ENCODE measurements at places on chromosomes 3 and 15.

- DNase-seq: no peak
These were observed 477.4 kb downstream of the RSL24D1 start for GRCh38 chr15:54719325-54719724.

DNA sequence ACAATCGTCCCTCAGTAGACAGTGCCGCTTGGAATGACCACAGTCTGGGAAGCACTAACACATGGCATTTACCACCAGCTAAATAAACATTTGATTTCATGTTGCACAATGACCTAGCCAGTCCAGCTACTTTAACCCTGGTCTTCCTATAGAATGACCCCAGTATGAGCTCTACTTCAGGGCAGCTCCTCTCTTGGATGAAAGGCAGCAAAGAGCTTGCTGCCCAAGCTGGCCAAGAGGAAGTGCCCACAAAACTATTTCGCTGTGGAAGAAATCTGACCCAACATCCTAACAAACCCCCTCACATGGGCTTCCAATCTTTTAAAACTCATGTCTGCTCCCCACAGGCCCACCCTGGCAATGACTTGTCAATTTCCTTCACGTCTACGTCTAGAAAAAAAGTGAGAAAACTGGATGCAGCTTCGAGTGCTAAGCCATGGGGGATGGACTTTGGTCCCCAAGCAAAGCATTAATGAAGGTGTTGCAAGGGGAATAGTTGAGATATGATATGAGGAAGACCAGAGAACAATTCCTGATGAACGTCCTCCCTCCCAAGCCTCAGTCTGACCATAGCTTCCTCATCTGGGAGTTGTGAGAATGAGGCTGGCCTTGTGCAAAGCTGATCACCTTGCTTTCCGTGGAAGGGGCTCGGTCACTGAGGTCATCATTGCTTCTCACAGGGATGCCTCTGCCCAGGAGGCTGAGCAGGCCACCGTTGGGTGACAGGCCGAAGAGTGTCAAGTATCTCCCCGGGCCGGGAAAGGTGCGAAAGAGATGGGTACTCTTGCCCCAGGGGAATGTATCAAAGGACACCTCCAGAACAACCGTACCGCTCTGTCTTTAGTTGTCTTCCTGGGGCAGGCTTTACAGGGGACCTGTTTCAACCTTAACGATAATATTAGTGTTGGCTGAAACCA lies 964 bp downstream of the SLC25A20 start:
- DNase-seq: peak; percentile 7

DNA sequence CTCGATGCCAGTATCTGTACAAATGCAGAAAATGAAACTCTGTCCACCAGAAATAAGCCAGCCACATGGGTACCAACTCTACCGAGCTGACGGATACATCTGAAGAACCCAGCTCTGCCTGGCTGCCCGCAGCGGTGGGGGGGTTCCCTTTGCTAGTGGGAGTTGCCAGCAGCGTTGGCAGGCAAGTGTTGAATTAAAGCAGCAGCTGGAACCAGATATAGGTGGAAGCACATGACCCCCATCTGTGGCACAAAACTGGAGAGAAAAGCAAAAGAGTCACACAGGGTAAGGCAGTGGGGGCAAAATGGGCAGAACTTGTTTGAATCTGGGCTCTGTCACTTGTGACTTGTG lies 17.9 kb downstream of the CRYGS start:
- no peak for DNase-seq

- no peak for DNase-seq
These were observed 496.8 kb downstream of the CNTN4 start for GRCh38 chr3:2595486-2595885.

- no peak for DNase-seq
These were observed 22.6 kb downstream of the LMCD1 start for GRCh38 chr3:8524249-8524648.

GRCh38 chr3:114809668-114810413 lies 337.2 kb downstream of the ZBTB20 start:
- DNase-seq: peak; percentile 77

GRCh38 chr3:38008971-38009580 lies 18.5 kb downstream of the VILL start:
- no peak for DNase-seq

DNA sequence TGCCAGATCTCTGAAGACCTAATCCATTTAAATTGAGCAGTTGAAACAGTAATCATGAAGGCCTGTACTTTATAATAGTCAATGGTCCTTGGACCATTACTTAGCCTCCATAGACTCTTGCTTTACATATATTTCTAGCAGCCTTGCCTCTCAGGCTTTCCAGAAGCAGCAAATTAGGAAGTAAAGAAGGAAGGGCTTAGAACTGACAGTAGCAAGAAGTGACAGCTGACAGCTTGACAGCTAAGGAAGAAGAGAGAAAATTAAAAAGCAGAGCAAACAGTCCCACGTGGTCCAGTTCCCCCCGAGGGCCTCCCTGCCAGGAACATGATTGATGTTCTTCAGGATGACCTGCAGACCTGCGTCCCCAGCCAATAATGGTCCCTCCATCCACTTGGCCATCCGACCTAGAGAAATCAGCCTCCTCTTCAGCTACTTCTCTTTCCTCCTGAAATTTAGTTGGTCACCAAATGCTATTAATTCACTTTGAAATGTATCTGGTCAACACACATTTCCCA lies 15.0 kb upstream of the PSMD6 start:
- no peak for DNase-seq

DNA sequence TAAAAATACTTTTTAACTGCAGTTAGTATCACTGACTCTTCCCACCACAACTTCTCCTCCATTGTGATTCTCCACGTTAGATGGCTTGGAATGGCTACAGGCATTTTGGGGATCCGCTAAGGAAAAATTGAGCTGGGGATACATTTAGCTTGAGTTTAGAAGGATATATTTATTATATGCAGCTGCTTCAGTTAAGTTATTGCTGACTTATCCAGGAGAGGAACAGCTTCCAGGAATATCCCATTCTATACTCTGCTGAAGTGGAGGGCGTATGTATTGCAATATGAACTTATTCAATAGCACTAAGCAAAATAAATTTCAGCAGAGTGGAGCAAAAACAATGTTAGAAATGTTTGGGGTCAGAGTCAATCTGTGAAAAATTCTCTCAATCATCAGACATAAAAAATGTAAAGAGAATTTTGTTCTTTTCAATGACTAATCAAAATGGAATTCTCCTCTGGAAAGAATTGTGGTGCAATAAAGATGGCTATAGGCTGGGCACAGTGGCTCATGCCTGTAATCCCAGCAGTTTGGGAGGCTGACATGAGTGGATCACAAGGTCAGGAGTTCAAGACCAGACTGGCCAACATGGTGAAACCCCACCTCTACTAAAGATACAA lies 84.7 kb downstream of the NCEH1 start:
- no peak for DNase-seq

DNA sequence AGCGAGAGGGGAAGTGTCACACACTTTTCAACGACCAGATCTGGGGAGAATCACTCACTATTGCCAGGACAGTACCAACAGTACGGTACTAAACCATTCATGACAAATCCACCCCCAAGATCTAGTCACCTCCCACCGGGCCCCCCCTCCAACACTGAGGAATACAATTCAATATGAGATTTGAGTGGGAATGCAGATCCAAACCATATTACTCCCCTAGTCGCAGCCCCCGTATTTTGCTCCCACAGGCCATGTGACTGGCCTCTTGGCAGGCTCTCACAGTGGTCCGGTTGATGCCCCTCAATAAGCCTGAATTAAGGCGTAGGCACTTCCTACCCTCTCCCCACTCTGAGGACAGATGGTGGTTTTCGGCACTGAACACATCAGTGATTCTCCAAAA lies 45.4 kb upstream of the PYDC2 start:
- no peak for DNase-seq

DNA sequence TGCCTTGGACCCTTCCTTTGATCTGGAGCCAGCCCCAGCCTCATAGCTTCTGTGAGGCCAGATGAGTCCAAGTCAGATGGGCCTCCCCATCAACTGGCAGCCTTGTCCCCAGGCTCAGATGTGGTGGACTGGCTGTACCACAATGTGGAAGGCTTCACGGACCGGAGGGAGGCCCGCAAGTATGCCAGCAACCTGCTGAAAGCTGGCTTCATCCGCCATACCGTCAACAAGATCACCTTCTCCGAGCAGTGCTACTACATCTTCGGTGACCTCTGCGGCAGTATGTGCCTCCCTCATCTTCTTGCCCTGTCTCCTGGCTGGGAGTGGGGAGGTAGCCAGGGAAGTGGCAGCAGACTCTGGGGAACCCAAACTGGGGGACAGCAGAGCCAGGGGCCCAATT lies 6.9 kb upstream of the AP2M1 start:
- DNase-seq: no peak

GRCh38 chr15:31300981-31301672 lies 25.5 kb upstream of the KLF13 start:
- no peak for DNase-seq

DNA sequence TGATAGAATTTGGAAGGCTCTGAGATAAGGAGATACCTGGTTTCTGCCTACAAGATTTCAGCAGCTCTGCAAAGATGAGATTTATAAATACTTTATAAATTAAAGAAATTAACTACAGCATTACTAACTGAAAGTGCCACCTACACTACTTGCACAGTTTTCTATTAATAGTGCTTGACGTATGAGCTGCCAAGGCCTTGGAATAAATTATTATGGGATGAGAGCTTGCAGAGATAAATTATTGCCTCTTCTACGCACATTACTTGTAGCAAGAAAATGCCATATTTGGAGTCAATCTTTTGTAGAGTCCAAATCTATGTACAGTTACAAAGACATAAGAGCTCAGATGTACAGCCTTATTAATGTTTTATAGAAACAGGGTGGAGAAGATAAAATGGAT lies 89.1 kb downstream of the BCHE start:
- DNase-seq: no peak

DNA sequence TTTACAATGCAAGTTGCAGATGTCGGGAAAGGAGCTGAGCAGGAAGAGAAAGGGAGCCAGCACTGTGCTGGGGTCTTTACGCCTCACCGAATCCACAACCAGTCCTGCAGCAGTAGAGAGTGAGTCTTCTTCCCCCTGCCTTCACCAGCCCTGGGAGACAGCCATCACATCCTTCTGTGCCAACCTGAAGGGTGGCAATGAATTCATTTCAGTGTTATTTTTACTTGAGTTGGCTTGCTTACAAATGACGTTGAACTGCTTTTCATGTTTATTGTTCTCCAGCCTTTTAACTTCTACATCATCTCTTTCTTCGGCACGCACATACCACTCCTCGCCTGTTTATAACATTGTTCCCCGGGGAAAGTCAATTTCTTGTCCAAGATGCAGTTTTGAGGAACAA lies 77.1 kb downstream of the TRIM42 start:
- DNase-seq: no peak

GRCh38 chr3:168285506-168285905 lies 189.8 kb upstream of the GOLIM4 start:
- DNase-seq: peak; percentile 13

DNA sequence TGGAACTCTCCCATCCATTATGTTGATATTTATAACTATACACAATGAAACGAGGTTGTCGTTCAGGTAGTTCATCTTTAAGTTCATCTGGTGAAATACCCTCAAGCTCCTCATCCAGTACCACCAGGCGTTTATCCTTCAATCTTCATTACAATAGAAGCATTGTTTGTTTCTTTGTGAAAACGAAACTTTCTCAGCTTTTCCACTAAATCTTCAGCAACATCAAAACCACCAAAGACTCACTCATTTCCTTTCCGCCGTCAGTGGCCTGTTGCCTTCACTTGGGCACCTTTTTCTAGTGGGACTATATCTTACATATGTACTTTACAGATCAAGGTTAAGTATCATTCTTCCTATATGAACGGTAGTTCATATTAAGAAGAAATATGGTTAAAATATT lies 44.1 kb upstream of the TFG start:
- DNase-seq: no peak
